SJCRH30 (cell line): ENCODE measurements at places on chromosomes 12 and 14. TPM values are rescaled to one million over a fixed set of nuclear protein-coding genes. Genes with fewer than 3 reads are reported as not detected.

The KRT71 gene
- not detected in 2 replicates for total RNA-seq

- peak; percentile 37 for DNase-seq
These were observed 126.2 kb downstream of the CRADD start for GRCh38 chr12:93803424-93803807.

The SLC38A4 gene
- 3.9 and 5.5 TPM in 2 replicates for total RNA-seq

DNA sequence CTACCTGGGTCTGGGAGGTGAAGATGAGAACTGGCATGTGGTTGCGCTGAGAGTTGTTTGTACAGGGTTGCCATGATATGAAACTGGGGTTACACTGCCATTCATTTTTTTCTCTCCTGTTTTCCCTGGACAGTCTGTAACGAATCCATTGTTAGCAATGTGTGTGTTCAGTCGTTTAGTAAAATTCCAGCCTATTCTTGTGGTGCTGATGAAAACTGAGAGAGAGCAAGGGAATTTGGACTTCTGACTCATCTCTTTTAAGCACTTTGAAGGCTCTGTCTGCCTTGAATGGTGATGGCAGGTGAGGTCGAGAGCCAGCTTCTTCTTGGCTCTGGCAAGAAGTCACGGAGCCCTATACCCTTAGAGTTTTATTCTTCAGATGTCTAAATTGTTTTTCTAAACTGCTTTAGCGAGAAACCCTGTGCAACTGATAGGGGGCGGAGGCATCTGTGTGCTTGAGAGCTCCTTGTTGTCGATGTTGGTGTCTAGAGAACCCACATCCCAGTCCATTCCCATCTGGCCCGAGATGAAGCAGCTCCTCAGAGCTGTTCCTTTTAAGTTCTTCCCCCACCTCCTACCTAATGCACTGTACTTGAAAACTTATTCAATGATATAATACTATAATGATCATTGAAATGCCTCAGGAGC lies 204.4 kb downstream of the TMX1 start:
- DNase-seq, result no peak

DNA sequence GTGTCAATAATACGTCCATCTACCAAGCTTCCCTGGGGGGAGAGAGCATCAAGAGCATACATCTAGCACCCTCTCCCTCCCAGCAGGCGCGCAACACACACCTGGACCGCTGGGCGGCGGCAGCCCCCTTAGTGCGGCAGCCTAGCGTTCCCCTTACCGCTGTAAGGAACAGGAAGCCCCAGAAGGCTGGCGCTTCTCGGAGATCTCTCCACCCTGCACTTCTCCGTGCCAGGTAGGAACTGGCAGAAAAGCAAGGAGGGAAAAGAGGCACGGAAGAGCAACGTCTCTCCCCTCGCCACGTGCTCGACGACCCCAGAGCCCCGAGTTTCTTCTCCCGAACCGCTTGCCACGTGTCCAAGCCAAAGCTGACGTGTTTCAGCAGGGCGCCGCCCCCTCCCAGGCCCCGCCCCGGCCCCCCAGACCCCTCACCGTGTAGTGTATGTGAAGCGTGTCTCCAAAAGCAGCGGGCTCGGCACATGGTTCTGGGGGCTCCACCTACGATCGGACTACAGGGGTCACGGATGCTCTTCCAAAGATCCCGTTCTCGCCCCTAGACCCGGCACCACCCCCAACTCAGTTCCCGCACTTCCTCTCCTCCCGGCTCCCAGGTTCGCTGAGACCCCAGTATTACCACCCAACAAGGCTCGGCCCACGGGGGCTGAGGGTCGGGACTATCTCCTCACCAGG lies 532 bp downstream of the FKBP11 start:
- DNase-seq, result no peak

DNA sequence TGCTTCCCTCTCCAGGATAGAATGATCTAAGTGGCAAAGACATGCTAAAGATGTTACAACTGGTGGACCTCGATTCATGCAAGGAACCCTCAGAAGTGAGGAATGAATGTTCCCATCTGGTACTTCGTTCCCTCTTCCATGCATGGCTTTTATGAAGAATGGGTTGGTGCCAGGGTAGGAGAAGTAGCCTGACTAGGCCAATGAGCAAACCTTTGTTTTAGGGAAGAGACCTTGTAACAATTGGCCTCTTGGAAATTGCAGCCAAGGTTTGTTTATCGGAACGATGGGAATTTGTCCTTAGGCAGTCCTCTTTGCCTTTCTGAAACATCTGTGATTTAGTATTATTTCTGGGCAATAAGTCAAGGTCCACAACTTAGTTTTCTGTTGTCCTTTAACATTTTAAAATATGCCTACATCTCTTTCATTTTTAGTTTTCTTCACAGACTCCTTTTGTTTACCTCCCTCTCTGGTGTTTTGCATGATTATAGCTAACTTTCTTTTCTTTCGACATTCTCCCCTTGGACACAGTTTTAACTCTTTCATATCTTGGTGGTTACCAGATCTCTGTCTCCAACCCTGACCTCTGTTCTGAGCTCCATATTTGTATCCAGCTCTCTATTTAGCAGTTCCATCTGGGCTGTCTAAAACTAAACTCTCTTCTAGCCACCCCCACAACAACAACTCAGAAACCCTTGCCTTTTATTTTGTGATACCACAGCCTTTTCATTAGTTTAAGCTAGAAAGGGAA lies 70.0 kb downstream of the DIP2B start:
- DNase-seq, result no peak

The SOX5 gene
- total RNA-seq, result 11.0 and 13.7 TPM in 2 replicates

The GNB3 gene
- 2.2 and 3.2 TPM in 2 replicates for total RNA-seq

- DNase-seq, result no peak
These were observed 34.2 kb upstream of the C12orf50 start for GRCh38 chr12:88063375-88063774.
